ENCODE measurements at places on chromosomes 3 and 15.

DNA sequence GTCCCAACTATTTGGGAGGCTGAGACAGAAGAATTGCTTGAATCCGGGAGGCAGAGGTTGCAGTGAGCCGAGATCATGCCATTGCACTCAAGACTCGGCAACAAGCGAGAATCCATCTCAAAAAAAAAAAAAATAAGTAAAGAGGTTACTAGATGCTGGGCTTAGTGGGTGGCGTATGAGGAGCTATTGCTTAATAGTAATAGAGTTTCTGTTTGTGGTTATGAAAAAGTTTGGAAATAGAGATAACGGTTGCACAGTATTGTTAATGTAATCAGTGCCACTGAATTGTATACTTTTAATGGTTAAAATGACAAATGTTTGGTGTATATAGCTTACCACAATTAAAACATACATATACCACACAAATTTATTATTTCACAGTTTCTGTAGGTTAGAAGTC is 14.7 kb upstream of the HHATL start:
- no peak for DNase-seq

GRCh38 chr3:11950576-11950975 is 53.6 kb upstream of the SYN2 start:
- no peak for DNase-seq

GRCh38 chr15:78415284-78415683 is 22.7 kb upstream of the IREB2 start:
- no peak for DNase-seq

DNA sequence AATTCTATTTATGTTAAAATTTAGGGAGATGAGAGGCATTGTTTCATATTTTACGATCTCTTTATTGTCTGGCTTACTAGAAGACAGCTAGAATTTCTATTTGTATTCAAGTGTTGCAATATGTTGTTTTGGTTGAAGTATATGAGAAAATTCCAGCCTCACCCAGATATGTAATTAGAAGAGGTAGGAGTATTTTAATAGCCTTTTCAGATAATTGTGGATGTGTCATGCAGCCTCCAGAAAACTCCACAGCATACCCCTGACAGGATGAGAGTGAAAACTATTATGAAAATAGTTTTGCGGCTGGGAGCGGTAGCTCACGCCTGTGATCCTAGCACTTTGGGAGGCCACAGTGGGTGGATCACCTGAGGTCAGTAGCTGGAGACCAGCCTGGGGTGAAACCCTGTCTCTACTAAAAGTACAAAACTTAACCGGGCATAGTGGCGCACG is 21.5 kb upstream of the USP3 start:
- no peak for DNase-seq

GRCh38 chr15:52057996-52058395 is 39.0 kb downstream of the MAPK6 start:
- no peak for DNase-seq

GRCh38 chr3:64023861-64024223 is 548 bp upstream of the PSMD6 start:
- no peak for DNase-seq

GRCh38 chr3:149752788-149753136 is 473 bp upstream of the COMMD2 start:
- DNase-seq = no peak

- DNase-seq = peak; percentile 44
Measured at GRCh38 chr15:32861761-32862160, 144.0 kb downstream of the GREM1 start.

DNA sequence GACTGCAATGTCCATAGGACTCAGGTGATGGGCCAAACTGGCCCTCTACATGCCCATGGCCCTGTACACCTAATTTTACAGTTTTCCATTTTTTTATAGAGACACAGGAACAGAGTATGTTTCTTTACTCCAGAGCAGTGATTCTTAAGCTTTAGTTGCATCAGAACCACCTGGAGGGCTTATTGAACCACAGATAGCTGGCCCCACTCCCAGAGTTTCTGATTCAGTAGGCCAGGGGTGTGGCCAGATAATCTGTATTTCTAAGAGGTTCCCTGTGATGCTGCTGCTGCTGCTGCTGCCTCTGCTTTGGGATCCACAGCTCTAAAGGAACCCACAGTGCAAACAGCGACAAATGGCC is 5.1 kb downstream of the RBP1 start:
- peak; percentile 87 for DNase-seq

DNA sequence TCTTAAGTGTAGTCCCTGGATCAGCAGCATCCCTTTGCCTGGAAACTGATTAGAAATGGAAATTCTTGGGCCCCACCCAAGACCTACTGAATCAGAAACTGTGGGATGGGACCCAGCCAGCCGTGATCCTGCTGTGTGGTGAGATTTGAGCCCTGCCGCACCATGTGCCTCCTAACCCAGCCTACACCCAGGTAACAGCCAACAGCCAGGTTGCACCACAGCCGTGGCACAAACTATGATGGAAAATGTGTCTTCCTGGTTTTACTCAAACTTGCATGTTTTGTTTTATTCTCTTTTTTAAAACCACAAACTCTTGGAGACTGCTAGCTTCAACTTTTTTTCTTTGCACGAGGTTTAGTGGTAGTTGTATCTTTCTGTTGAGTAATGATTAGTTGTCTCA is 2.6 kb downstream of the LIMD1 start:
- DNase-seq = peak; percentile 60

DNA sequence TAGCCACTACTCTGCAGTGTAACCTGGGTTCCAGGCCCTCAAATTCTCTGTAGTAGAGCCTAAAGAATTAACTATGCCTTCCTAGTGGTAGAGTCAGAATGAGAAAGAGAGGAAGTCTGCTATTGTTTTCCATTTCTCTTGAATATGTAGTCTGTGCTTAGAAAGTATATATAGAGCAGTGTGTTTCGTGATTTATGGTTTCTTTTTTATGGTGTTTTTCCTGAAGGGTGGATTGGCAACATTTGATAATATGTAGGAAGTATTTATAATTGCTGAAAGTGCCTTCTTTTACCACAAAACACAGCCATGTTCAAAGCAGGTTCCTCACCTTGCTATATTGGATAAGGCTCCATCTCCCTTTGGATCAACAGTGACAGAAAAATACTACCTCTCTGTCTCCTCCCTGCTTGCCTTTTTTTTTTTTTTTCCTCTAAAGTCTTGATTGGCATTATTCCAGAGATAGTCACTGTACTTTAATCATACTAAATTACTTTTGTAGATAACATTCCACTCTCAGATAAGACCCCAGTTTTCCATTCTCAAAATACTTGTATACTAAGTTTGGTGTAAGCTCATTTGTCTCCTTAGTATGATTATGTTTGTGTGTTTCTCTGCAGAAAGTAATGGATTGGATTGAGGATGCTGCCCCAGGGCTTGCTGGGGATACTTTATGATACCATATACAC is 47.8 kb downstream of the IQGAP1 start:
- DNase-seq = no peak

- no peak for DNase-seq
Measured at GRCh38 chr3:171343693-171344092, 116.5 kb downstream of the TNIK start.

- DNase-seq = no peak
Measured at GRCh38 chr3:155350571-155350970, 57.1 kb upstream of the STRIT1 start.

GRCh38 chr3:152742368-152743347 is 92.3 kb upstream of the P2RY1 start:
- DNase-seq = no peak

- no peak for DNase-seq
Measured at GRCh38 chr3:78633626-78634025, 1134.2 kb downstream of the ROBO1 start.

DNA sequence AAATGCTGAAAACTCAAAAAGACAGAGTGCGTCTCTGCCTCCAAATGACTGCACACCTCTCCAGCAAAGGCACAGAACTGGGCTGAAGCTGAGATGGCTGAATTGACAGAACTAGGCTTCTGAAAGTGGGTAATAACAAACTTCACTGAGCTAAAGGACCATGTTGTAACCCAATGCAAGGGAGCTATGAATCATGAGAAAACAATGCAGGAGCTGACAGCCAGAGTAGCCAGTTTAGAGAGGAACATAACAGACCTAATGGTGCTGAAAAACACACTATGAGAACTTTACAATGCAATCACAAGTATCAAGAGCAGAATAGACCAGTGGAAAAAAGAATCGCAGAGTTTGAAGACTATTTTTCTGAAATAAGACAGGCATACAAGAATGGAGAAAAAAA is 10.1 kb upstream of the AVEN start:
- no peak for DNase-seq

GRCh38 chr3:47803480-47804025 is 615 bp downstream of the DHX30 start:
- DNase-seq = no peak

DNA sequence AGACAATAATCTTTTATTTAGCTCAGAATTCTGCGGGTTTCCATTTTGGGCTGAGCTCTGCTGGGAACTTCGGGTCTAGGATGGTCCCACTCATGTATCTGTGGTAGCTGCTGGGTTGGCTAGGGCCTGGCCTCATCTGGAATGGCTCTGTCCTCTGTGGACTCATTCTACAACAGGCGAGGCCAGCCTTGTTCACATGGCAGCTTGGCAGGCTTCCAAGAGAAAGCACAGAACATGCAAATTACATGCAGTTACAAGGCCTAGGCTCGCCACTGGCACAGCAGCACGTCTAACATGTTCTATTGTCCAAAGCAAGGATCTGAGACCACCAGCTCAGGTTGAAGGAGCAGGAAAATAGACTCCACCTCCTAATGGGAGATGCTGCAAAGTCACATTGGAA is 431.4 kb downstream of the PDCD6IP start:
- no peak for DNase-seq

GRCh38 chr15:63603516-63603915 is 6.3 kb downstream of the FBXL22 start:
- no peak for DNase-seq

DNA sequence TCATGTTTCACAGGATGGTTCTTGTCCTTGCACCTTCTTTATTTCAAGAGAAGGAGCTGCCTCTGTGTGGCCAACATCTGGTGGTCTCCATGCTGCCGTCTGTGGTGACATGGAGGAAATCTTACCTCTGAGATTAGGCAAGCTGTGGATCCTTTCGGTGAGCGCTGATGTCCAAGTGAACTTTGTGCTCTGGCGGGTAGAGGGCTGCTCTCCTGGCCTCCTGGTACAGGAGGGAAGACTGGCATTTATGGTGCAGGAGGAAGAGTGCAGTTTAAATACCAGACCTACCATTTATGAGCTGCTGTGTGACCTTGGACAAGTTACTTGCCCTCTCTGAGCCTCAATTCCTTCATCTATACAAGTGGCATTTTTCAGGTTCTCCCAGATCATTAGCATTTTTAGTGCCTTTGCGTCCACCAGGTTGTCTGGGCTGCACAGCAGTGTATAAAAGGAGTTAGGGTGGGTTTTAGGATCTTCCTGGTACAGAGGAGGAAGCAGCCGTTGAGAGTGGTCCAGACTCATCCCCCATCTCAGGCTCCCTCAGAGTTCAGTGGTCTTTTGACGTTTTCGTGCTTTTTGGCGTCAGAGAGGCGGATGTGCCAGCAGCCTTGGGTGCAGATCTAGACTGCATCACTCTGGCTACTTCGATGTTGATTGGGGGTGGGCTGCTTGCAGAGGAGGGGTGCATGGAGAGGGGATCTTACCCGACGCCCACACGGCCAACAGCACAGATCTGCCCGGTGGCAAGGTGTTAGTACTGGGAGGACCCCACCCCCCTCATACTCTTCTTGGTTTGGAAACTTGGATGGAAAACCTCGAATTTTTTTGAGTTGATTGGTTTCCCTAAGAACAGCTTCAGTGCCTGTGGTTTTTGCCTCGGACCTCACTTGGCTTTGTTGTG is 162.2 kb downstream of the ITPR1 start:
- no peak for DNase-seq

GRCh38 chr15:50140098-50140497 is 21.1 kb upstream of the ATP8B4 start:
- no peak for DNase-seq

- DNase-seq = no peak
Measured at GRCh38 chr15:87755226-87755625, 501.3 kb downstream of the NTRK3 start.

DNA sequence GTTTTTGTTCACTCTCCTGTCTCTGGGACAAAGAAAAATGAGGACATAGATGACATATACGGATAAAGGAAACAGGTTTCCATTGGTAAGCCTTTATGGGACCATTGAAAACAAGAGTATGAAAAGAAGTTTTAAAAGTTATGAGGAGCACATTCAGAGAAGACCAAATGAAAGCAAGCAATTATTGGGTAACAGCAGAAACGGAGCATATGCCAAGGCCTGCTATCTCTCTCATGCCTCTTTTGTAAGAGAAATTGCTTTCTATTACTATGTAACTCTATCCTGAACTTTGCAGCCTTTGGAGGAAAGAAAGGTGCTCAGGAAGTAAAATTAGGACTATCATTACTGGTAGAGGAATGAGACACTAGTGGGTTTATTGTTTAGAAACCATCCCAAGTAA is 14.9 kb upstream of the DPH6 start:
- no peak for DNase-seq

DNA sequence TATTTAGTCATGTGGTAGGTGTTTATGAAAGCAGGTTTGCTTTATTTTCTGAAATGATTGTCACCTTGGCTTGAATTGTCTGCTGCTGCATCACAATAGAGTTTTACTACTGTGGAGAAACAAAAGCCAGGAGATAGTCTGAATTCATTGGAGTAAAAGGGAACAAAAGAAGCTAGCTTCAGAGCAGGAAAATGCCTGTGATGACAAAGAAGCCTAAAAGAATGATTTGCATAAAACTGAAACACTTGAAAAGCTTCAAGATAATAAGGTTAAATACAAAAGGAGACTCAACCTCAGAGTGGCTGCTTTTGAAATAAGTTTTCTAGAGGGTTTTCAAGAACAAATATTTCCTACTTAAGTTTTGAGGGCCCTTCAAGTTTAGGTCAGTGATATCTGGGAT is 138.3 kb downstream of the PTPRG start:
- DNase-seq = no peak

DNA sequence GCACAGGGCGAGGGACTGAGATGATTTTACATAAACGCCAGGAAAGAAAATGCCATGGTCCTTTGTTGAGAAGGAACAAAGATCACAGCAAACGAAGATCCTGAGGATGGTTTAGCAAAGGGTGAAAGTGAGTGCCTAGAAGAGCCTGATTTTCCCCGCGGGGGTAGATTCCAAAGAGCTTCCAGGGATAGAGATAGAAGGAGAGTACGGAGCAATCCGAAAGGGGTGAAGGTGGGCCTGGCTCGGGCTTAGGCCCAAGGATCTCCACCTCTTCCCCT is 977 bp downstream of the CDC25A start:
- no peak for DNase-seq

DNA sequence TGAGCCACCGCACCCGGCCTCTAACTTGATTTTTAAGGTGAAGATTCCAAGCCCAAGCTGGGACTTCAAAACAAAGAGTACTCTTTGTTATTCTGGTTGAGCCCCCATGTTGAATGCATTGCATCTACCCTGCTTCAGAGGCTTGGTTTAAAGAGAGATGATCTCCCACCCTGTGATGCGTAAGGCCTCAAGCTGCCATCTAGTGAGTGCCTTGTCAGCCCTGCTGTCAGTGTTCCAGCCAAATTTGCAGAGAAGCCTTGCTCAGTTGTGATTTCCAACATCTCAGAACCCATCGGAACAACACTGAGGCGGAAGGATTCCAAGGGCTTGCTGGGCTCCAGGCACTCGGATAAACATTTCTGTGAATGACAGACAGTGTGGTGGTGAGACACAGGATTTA is 210.7 kb upstream of the RGMA start:
- no peak for DNase-seq

GRCh38 chr3:115194476-115194875 is 47.4 kb upstream of the ZBTB20 start:
- DNase-seq = no peak

- DNase-seq = no peak
Measured at GRCh38 chr3:30268288-30268687, 338.1 kb upstream of the TGFBR2 start.

GRCh38 chr3:27253831-27254230 is 115.4 kb downstream of the NEK10 start:
- peak; percentile 5 for DNase-seq

- no peak for DNase-seq
Measured at GRCh38 chr15:40369474-40369869, 11.5 kb downstream of the DISP2 start.
